ENCODE measurements at places on chromosomes 4 and X. TPM values are rescaled to one million over a fixed set of nuclear protein-coding genes. Genes with fewer than 3 reads are reported as not detected.
A peak's percentile ranks its signal among the peaks of the same experiment; 100 is the strongest.

GRCh38 chr4:83276299-83277040 is 8.1 kb downstream of the COQ2 start:
- DNase-seq, result no peak

DNA sequence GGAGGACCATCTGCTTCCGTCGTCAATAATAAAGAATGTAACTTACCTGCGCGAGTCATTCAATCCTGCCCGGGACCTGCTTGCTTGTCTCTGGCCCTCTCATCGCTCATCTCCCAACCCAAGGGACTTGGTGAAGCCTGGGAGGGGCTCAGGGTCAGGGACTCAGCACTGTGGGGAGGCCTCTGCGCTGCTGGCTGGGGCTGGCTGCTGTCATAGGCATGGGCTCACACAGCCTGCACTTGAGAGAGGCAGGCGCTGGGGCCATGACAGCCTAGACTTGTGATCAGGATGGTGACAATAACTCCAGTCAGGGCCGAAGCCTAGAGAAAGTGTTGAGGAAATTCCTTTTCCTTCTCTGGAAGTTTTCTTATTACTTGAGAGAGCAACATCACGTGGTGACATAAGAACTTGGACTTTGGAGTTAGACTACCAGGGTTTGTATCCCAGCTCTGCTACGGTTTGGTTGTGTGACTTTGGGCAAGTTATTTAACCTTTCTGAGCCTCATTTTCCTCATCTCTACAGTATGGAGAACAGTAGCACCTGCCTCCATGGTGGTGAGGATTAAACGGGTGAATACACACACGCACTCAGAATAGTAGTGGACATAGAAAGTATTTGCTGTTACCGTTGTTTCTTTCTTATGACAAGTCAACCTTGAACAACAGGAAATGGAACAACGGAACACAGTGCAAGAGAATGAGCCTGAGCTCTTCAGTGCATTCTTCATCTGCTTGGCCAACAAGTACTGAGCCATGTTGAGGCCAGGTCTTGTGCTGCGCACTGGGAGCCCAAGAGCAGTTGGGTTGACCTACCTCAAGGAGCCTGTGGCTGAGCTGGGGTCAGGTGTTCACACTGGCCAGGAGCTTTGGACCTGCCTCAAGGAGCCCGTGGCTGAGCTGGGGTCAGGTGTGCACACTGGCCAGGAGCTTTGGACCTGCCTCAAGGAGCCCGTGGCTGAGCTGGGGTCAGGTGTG is 60.5 kb downstream of the TBC1D14 start:
- DNase-seq, result no peak

DNA sequence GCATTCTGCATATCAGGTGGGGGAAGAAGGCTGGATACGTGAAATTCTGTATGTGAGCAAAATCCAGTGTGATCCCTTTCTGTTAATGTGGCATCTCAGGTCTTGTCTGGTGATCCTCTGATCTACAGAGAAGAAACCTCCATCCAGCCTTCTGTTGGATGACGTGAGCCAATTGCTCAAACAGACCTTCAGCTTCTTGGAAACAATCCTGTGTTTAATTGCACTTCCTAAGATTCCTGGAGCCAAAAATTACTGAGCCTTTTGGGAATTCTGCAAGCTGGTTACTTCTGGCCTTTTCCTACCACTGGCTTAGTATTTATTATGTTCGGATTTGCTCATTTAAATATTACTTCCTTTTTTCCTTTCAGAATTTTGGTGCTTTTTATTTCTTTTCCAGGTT is 51.2 kb downstream of the TRIML1 start:
- peak; percentile 40 for DNase-seq

- DNase-seq, result no peak
Observed at GRCh38 chr4:40502220-40502619, 127.4 kb downstream of the RBM47 start.

GRCh38 chr4:142211444-142211843 is 575.1 kb downstream of the IL15 start:
- no peak for DNase-seq

DNA sequence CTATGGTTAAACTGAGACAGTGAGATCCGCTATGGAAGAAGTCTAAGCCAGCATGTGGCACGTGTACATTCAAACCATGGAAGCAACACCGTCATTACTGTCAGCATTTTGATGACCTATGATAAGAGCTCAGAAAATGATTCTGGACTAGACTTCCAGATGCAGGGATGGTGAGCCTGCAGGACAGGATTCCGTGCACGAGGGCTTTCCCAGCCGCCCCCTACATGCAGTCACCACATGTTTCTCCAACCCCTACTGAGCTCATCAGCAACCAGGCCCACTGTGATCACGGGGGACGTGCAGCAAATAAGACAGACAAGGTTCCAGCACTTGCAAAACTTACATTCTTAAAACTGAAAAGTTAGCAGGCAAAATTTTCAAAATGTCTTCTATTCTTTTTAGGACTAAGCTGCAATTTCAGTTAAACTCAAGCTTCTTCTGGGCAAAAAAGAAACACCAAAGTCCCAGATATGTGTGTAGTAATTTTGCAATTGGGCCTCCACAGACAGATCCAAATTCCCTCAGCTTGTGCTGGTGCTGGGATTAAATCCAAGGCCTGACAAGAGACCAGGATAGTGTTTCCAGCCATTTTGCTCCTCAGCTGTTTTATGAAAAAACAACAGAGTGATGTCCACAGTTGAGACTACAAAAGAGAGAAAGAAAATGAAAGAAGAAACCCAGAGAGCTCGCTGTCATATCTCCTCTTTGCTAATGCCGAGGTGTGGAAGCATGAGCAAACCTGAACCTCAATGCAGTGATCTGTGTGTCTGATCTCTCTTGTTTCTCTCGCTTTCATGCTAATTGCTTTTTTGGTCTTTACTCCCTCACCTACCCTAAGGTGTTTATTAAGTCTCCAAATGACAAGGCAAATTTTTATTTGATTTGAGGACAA is 118.2 kb downstream of the AFAP1 start:
- DNase-seq, result no peak

DNA sequence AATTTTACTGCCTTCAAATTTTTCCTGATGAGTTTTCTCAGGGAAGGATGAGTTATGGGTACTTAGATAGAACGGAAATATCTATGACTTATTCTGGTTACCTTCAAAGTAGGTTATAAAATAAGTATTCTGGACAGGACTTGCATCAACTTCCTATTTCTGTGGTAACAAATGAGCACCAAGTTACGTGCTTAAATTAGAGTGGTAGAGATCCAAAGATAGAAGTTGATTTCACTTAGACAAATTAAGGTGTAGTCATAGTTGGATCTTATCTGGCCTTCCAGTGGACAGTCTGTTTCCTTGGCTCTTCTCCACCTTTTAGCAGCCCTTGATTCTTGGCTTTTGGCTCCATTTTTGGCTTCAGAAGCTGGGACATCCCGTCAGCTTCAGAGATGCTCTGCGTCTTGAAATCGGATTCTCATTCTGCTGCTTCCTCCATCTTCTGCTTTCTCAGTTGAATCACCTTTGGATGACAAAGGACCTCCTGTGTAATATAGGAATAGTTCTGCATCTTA is 109.9 kb downstream of the ZNF518B start:
- DNase-seq, result no peak

- peak; percentile 59 for DNase-seq
Observed at GRCh38 chr4:66052426-66052825, 382.1 kb upstream of the EPHA5 start.

DNA sequence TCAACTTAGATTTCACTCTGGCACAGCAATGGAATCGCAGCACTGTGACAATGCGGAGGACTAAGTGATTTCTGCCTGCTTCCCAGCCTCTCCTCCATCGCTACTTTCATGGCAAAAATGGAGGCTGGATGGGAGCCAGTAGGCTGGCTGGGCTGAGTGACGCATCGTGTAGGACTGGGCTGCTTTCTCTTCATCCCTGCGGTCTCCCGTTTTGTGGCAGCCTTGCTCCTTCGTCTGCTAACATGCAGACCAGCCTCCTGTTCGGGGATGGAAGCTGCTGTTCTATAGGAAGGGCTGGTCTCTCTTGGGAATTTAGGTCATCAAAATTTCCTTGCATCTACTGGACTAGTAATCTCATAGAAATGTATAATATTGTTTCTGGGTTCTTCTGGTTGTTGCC is 15.8 kb upstream of the RGS12 start:
- DNase-seq, result peak; percentile 46

GRCh38 chr4:39648827-39649558 is 10.3 kb upstream of the SMIM14 start:
- no peak for DNase-seq

GRCh38 chrX:24133312-24133711 is 16.2 kb upstream of the ZFX start:
- DNase-seq, result no peak

CT83 gene
- polyA plus RNA-seq, result not detected

COL4A6 gene
- polyA plus RNA-seq, result 0.29 TPM

NAP1L2 gene
- polyA plus RNA-seq, result 14.1 TPM

TEC gene
- polyA plus RNA-seq, result 0.29 TPM

MAGEC3 gene
- polyA plus RNA-seq, result not detected

ATRX gene
- 9.7 TPM for polyA plus RNA-seq

SPANXB1 gene
- not detected for polyA plus RNA-seq

STOX2 gene
- 3.9 TPM for polyA plus RNA-seq

DAPP1 gene
- polyA plus RNA-seq, result not detected

VCX3B gene
- not detected for polyA plus RNA-seq

SPATA18 gene
- 3.6 TPM for polyA plus RNA-seq

MTTP gene
- polyA plus RNA-seq, result 0.90 TPM

ADH6 gene
- not detected for polyA plus RNA-seq
